Urothelium cell line (cell line): ENCODE measurements at places on chromosomes 1 and 21.

DNA sequence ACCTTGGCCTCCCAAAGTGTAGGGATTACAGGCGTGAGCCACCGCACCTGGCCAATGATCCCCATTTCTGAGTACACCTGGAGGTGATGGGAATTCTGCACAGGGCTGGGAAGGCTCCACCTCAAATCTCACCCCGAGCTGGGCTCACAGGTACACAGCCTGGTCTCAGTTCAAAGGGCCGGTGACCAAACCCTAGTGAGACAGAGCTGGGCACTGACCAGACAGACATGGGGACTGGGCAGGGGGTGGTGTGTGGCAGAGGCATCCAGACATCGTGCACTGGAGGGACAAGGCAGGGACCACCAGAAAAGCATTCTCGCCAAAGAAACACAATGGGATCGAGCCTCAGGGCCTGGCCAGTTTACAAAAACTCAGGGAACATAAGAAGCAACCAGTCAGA is 17.2 kb downstream of the LSS start:
- no peak for DNase-seq

DNA sequence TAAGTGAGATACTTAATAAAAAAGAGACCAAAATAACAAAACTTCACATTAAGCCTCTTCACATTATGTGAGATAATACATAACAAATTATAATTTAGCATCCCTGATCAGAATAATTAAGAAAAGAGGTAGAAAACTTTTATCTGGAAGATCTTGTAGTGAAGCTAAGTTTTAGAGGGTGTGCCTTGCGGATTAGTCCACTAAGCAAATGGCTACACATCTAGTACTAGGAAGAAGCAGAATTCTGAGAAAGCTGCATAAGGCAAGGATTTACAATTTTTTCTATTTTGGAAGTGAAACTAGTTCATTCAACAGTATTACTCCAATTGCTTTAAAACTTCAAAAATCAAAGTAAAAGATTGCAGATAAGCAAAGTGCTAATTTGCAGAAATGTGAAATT is 3.5 kb downstream of the YOD1 start:
- no peak for DNase-seq

DNA sequence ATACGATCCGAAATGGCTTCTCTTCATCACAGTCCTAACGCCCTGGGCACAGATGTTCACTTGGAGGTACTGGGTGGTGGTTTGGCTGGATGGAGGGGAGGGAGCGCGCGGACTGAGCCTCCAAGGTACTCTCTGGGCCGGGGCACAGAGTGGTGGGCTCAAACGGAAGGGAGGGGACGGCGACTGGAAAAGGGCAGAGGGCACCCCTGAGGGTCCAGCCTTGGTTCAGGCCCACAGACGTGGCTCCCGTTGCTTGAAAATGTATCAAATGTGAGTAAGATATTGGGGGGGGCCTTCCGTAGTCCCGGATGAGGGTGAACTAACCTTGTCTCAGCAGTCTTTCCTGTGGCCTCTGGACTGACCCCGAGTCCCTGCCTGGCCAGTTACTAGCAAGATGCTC is 463 bp downstream of the IL12RB2 start:
- DNase-seq = no peak

- DNase-seq = no peak
These were observed 8.5 kb downstream of the CD2 start for GRCh38 chr1:116762781-116763115.
